ENCODE measurements at places on chromosomes 2 and 18.

- DNase-seq: no peak
Observed at GRCh38 chr2:130819226-130819607, 17.5 kb upstream of the ARHGEF4 start.

GRCh38 chr18:23689616-23690504 is 607 bp downstream of the LAMA3 start:
- peak; percentile 42 for DNase-seq

GRCh38 chr2:188475945-188476344 is 184.3 kb downstream of the GULP1 start:
- no peak for DNase-seq

DNA sequence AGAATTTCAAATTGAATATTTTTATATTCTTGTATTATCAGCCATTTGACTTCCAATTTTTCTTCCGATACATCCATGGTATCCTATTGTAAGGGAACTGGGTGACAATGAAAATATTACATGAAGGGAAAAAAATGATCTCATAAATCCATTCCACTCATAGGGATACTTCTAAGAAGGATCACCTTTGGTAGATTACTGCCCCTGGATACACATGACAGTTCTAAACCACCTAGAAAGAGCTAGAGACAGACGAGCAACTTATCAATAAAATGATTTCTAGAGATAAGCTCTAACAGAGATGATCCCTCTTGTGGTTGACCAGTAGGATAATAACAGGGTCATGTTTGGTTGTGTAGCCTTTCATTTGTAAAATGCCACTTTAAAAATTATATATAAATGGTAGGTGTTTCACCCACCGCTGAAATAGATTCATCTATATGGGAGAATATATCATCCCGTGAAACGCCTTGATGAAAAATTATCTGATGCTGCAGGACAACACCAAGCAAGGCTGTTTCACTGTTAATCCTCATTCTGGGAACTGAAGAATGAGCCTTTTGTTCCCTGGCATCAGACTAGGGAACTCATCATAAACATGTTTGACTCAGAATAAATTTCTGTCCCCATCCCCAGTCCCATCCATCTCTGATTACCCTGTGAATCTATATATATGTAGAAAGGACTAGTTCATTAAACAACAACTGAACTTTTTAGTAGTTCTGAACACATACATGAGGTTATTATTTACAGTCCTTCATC is 180.0 kb downstream of the TCF4 start:
- no peak for DNase-seq

- peak; percentile 27 for DNase-seq
Observed at GRCh38 chr2:183390109-183390508, 265.9 kb downstream of the NUP35 start.

DNA sequence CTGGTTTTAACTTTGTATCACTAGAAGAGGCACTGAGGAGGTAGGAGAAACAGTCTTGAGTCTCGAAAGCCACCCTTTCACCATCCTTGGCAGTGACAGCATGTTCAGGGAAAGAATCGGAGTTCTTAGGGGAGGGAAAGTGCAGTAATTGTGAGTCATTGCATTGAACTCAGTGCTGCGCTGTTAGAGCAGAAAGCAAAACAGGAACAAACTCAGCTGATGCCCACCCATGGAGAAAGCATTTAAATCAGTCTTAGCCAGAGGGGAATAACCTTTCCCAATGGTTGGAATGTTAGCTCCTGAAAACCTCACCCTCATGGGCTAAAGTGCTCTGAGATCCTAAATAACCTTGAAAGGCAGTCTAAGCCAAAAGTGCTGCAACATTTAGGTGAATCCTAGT is 845.6 kb upstream of the CNTNAP5 start:
- DNase-seq: no peak

DNA sequence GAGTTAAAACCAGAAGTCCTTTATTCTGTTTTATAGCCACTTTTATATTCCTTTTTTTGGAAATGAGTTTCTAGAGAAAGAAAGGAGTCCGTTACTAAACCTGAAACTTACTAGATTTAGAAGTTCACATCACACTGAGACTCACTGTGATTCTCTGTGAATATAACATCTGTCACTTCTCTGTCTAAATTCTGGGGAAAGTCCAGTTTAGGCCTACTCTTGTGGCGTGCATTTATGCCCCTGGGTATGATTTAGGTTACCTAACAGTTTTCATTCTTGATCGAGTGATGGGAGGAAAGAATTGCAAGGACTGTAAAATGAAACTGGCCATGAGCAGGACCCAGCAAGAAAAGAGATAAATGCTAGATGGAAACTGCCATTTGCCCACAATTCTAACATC is 449.6 kb downstream of the SPAG16 start:
- no peak for DNase-seq

All from Right ventricle myocardium superior (tissue), 1 donor.